ENCODE measurements at places on chromosomes 4 and X.

GRCh38 chrX:104135677-104136076 is 21.1 kb downstream of the SLC25A53 start:
- DNase-seq: no peak

DNA sequence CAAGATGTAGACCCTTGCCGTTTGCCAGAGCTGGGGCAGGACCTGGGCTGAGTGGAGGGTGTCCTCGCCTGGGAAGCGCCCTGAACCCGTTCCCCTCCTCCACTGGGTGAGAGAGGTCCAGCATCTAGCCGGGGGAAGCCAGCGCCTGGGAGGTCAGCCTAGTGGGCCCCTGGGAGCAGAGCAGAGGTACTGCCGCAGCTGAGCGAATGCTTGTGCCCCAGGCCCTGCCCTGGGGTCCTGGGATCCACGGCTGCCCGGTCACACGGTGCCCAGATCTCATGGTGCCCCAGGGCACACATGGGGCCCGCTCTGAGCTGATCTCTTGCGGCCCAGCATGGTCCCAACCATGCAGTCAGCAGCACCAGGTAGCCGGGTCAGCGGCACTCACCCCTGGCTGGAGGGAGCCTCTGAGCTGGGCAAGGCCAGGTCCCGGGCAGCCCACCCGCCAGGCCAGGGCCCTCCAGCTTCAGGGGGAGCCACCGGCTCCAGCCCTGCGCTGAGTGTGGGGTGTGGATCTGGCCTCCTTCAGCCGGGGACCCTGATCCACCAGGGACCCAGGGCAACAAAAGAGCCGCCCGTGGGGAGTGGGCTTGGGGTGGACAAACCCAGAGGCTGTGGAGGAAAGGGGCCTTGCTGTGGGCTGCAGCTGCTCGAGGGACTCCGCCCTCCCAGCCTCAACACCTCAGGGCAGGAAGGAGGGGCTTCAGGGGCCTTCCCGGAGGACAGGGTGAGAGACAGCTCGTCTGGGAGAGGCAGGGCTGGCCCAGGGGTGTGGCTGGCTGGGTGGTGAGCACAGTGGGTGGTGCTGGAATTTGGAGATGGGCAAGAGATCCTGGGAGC is 4.1 kb upstream of the CPLX1 start:
- no peak for DNase-seq

- DNase-seq: no peak
Measured at GRCh38 chr4:149885896-149886295, 70.3 kb upstream of the IQCM start.

- no peak for DNase-seq
Measured at GRCh38 chr4:182752158-182752910, 164.9 kb downstream of the DCTD start.

DNA sequence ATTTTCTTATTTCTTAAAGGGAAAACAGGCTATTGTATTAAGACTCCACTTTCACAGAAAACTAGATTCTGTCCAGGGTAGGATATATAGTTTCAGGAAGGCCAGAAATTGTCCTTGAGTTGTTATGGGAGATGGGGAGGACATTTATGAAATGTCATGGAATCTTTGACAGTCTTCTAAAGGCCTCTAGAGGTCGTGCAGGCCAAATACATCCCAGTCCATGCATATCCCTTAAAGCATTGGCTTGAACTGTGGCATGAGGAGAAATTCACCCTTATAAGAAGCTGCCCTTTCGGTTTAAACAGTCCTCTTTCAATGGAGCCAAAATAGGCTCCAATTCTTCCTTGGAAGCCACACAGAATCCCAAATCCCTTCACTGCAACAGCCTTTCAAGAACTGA is 183.6 kb upstream of the NOCT start:
- DNase-seq: no peak

- peak; percentile 0 for DNase-seq
Measured at GRCh38 chr4:185718578-185719499, 93.2 kb downstream of the SORBS2 start.

DNA sequence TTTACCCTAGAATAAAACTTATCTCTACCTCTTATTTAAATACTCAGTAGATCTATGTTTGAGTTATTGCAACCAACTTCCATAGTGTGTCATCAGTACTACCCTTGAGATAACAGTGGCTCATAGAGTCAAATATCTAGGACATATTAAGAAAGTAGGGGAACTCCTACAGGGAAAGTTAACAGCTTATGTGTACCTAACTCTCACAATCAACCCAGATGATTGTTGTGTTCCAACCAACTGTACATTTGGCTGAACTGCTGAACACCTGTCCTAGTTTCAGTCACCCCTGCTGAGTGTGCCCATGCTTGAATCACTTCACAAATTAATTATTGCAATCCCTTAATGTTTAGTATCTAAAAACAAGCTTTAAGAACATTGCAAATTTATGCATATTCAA is 244.2 kb upstream of the GRID2 start:
- DNase-seq: no peak

DNA sequence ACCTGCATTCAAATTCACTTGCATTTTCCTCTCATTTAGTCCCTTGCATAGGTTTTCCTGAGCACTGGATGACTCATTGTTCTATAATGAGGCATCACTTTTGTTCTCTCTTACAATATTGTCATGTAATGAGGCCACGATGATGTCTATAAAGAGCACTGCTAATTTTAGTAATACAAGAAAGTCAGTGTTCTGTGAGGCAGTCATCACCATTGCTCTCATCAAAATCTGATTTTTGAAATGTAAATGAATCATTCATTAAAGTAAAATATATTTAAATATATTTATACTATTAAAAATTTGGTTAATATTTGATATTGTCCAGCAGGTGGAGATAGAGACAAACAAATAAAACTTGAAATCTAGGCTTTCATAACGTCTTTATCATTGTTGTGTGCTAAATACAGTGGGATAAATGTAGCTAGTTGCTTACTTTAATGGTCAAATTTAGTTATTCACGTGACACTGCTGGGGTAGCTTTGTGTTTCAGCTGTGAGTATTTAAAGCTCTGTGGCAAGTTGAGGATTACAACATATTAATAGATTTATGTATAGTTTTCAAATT is 15.4 kb downstream of the HMGB2 start:
- no peak for DNase-seq

- DNase-seq: no peak
Measured at GRCh38 chr4:182240161-182241130, 2.8 kb upstream of the TENM3 start.

GRCh38 chrX:9794495-9794894 is 8.3 kb downstream of the SHROOM2 start:
- DNase-seq: no peak

GRCh38 chrX:71493111-71493613 is 39.7 kb upstream of the OGT start:
- no peak for DNase-seq

- no peak for DNase-seq
Measured at GRCh38 chr4:185335579-185335978, 60.1 kb downstream of the LRP2BP start.

DNA sequence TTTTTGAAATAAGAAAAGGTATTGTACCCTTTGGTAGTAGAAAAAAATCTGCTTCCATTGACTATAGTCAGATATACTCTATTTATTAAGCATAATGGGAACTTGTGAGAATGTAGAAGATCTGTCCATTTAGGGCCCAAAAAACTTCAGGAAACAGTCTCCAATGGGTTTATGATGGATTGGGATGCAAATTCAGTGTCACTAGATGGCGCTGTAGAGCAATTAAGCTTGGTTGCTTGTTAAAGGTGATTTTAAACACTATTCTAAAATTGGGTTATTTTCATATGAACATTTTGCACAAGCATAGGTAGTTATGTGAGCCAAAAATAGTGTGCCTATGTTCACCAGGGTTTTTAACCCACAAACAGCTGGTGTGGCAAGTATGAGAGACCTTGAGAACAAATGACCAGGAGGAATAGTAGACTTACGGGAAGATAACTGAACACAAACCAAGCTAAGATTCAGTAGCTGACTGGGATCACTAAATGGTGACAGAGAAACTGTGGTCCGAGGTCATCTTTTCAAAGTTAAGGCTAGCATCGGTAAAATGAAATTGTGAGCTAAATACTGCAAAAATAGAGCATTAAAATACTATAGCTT is 80.3 kb upstream of the LSM6 start:
- DNase-seq: no peak

GRCh38 chrX:122777766-122778165 is 406.3 kb upstream of the GRIA3 start:
- DNase-seq: no peak

- DNase-seq: peak; percentile 13
Measured at GRCh38 chr4:38034986-38035882, 75.0 kb downstream of the PTTG2 start.

GRCh38 chr4:3875466-3875865 is 109.3 kb downstream of the ADRA2C start:
- DNase-seq: no peak

DNA sequence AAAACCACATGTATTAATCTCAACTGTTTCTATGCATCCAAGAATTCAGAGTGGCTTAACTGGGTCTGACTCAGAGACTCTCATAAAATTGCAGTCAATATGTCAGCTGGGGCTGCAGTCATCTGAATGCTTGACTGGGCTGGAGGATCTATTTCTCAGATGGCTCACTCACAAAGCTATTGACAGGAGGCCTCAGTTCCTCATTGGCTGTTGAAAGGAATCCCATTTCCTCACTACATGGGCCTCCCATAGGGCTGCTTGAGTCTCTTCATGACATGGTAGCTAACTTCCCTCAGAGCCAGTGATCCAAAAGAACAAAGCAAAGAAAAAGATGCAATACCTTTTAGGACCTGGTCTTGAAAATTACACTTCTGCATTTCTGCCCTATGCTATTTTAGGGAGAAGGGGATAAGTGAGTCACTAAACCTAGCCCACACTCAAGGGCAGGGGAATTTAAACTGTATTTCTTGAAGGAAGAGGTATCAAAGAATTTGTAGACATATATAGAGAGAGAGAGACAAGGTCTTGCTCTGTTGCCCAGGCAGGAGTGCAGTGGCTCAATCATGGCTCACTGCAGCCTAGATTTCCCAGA is 9.8 kb downstream of the SCFD2 start:
- no peak for DNase-seq

GRCh38 chr4:82842593-82842992 is 44.0 kb upstream of the SCD5 start:
- DNase-seq: no peak

DNA sequence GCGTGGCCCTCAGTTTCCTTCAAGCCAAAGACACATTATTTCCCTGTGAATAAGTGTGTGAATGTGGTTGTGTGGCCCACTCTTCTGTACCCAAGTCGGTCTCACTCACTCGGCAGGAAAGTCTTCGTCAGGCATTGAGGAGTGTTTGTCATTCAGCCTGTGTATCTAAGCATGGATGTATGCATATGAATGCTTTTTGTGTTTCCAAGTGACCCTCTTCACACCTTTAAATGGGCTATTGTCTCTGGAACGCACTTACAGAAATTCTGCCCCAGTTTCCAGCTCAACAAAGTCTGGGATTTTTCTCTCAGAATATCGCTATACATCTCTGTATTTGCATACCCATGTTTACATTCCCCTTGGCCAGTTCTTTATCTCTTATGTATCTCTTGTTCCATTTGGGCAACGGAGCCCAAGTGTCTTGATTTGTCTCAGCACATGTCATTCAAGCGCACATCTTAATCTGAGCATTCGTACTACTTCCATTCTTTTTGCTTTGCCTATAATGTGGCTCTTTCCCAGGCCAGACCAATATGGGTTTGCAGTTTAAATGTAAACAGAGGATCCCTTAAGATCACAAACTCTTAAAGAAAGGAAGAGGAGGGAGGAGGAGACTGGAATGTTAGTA is 4.8 kb downstream of the BCOR start:
- no peak for DNase-seq

DNA sequence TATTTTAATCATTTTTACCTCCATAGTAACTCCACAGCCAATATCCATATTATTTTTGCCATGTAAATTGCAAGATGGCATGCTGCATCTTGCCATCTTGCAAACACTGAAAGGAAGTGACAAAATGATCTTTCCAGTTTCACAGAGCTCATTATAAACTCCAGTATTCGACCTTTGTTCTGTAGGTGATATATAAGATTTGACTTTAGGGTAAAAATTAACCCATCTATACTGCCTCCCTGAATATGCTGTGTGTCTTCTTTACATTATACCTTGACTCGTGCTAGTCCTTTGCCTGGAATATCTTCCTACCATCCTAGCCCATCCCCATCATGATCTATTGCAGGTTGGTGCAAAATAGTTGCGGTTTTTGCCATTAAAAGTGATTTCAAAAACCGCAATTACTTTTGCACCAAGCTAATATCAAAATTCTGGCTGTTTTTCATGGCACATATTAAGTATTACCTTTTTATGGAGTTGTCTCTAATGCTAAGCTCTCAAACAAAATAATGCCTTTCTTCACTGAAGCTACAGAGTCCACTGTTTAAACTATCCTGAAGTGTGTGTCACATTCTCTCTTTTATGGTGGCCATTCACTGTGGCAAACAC is 161.1 kb downstream of the PCDH19 start:
- DNase-seq: no peak

- no peak for DNase-seq
Measured at GRCh38 chr4:47933840-47934239, 19.5 kb upstream of the NFXL1 start.

- DNase-seq: no peak
Measured at GRCh38 chr4:187166886-187167512, 443.3 kb upstream of the FAT1 start.

- DNase-seq: no peak
Measured at GRCh38 chrX:46959985-46960700, 47.9 kb downstream of the JADE3 start.

GRCh38 chr4:37836838-37837440 is 10.5 kb downstream of the PGM2 start:
- DNase-seq: no peak

GRCh38 chr4:13704761-13705160 is 77.2 kb upstream of the BOD1L1 start:
- DNase-seq: no peak

DNA sequence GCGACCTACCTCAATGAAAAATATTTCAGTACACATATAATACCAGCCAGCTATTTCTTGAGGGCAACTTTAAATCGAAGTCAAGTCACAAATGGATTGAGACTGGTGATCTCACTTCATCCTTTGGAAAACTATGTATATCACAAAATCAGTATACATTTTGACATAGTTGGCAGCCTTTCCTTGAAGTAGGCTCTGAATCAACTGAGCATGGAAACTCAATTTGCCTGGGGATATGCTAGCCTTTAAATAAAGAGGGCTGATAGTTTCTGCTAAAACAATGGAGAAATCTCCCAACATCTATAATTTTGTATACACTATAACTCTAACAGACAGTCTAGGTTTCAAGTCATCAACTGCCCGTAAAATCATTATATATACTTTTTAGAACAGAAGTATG is 282.8 kb upstream of the TENM3 start:
- no peak for DNase-seq

- DNase-seq: no peak
Measured at GRCh38 chr4:42750091-42750490, 93.2 kb upstream of the ATP8A1 start.

DNA sequence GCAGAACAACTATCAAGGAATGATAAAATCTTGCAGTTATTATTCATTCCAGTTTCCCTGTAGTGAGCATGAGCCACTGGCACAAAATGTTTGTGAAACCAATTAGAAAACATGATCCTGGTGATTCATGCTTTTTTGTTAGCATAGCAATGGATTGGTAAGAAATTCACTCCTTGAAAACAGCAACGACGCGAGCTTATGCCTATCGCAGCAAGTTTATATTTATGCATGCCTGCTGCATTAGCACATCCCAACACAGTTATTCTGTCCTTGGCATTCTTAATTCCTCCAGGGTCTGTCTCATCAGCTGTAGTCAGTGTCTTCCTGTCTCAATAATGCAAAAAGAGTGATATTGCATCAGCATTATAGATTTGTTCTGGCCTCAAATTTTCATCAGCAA is 975.9 kb downstream of the STIM2 start:
- no peak for DNase-seq

Data from NCI-H2107 (cell line).